H54 (cell line): ENCODE measurements at places on chromosomes 1 and 21.

- DNase-seq, result no peak
These were observed 143.5 kb downstream of the DMRTA2 start for GRCh38 chr1:50279622-50280330.

- DNase-seq, result no peak
These were observed 105.6 kb upstream of the UBE2U start for GRCh38 chr1:64097859-64098258.

GRCh38 chr1:230185076-230186001 is 118.3 kb downstream of the GALNT2 start:
- DNase-seq, result no peak

- DNase-seq, result no peak
These were observed 18.2 kb downstream of the COQ8A start for GRCh38 chr1:226958300-226958699.

DNA sequence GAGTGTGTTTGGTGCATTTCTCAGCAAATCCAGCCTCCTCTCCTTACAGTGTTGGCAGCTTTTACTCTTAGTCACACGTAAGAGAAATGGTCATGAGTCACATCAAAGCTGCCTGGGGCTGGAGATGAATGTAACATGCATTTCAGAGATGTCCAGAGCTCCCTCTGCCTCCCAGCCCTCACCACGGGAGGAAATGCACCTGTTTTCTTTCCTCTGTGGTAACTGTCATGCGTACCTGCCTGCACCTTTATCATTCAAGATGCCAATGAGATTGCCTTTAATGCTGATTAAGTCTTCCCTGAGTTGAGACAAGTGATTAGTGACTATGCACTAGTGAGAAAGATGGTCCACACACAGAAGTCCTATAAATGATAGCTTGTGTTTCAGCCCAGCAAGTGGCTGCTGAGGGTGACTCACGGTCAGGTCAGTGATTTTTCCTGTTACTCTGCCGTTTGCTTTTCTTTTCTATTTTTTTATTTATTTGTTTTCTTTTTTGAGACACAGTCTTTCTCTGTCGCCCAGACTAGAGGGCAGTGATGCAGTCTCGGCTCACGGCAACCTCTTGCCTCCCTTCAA is 277.3 kb upstream of the FMN2 start:
- DNase-seq, result peak; percentile 63

DNA sequence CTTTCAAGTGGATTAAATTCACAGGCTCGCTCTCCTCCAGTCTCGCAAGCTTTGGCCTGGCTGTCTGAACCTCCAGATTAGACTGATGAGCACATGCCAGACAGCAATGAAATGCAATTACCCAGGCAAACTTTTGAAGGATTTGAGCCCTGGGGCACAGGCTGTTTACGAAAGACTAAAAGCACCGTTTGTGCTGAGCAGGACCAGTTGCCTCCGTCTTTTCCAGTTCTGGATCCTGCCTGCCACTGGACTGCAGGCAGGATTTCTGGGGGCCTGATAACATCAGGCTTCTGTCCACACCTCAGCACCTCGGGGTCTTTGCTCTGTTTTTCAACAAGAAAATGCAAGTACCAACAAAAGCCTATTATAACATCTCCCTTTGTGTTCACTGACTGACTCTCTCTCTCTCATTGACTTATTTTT is 145.7 kb downstream of the CLIC6 start:
- DNase-seq, result no peak

- no peak for DNase-seq
These were observed 13.9 kb upstream of the S100A7 start for GRCh38 chr1:153474347-153474746.

DNA sequence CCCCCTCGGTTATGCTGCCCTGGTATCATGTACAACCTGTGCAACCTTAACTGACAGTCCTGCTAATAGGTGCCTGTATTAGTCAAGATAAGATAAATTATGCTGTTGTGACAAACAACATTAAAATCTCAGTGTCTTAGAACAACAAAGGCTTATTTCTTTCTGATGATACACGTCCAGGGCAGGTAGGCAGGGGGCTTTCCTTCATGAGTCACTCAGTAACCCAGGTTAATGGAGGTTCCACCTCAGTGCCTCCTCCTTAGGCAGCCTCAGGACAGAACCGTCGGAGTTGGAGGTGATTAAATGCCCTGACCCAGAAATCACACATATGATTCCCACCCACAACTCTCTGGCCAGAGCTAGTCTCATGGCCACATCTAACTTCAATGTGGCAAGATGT is 94.6 kb upstream of the CASZ1 start:
- DNase-seq, result no peak

- no peak for DNase-seq
These were observed 61.1 kb downstream of the HNRNPR start for GRCh38 chr1:23282957-23283356.

DNA sequence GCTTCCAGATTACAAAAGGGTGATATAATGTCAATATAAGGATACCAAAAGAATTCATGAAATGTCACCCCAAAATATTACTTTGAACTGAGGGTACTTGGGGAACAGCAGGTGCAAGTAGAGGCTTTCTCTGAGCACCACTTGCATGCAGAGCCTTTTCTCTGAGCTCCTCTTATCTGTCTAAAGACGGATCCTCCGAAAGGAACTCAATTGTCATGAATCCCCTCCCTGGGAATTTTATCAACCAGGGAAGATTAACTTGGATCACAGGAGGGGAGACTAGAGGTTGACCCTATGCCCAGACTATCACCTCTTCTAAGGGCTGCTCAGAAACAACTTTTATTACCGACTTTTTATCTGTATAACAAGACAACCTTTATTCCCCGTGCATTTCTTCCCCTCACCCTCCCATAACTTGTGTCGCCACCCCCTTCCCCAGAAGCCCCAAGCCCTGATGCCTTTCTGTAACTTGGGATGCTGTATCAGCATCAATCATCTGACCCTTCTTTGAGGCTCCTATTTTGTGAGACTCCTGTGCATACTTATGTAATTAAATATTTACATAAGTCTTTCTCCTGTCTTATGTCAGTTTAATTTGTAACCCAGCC is 94.1 kb downstream of the CACHD1 start:
- DNase-seq, result no peak
